ENCODE measurements at places on chromosomes 11 and 22.

DNA sequence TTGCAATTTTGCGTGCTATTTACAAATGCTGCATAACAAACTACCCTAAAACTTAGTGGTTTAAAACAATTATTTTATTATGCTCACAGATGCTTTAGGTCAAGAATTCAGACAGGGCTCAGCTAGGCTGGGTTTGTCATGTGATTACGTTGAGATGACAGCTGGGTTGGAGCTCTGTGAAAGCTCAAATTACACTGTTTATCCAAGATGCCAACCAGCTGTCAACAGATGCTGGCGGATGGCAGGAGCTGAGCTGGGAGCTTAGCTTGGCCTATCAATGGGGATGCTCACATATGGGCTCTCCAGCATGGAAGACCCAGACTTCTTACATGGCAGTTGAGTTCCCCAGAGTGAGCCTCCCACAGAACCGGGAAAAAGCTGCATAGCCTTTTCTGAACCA, 62.7 kb downstream of the STK33 start:
- peak; percentile 96 for DNase-seq

DNA sequence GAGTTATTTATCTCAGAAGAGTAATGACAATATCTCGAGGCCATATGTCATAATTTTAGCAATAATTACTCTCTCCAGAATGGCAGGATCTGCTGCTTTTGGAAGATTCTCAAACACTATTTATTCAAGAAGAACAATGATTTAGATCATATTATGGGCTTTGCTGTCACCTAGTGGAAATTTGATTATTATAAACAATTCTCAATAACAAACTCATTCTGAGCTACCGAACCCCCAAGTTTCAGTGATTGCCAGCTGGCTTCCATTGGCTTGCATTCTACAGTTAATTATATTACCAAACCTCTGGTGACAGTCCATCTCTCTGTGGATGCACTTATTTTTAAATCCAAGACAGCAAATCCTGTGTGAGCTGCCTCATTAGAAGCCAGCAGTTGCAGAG, 27.9 kb upstream of the SLC36A4 start:
- DNase-seq: peak; percentile 22

- DNase-seq: no peak
Observed at GRCh38 chr11:120555433-120555773, 43.9 kb downstream of the GRIK4 start.

DNA sequence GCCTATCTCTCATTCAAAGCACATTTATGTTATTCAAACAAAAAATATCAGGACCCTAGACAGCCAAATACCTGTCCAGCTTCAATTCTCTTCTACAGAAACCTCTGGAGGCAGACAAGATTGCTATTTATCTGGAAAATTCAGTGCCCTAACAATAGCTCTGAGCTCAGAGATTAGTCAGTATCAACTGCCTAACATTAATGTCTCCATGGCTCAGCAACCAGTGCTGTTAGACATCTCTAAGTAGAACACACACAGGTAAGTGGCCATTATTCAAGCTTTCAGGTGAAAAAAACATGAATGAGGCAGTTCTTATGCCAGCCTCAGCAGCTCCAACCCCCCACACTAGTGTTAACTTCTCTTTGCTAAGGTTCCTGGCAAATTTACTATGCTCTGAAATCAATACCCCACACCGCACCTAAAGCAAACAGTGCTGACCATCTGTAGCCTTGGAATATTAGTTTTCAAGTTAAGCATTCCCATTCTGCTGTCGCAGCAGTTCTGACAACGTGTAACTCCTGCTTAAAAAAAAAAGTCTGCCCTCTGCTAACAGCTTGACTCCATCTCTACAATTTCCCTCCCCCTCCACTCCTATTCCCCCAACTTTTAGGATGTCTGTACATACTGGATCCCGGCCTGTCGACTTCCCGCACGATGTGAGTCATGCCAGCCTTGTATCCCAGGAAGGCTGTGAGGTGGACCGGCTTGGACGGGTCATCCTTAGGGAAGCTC, 1.5 kb downstream of the RPL3 start:
- no peak for DNase-seq

DNA sequence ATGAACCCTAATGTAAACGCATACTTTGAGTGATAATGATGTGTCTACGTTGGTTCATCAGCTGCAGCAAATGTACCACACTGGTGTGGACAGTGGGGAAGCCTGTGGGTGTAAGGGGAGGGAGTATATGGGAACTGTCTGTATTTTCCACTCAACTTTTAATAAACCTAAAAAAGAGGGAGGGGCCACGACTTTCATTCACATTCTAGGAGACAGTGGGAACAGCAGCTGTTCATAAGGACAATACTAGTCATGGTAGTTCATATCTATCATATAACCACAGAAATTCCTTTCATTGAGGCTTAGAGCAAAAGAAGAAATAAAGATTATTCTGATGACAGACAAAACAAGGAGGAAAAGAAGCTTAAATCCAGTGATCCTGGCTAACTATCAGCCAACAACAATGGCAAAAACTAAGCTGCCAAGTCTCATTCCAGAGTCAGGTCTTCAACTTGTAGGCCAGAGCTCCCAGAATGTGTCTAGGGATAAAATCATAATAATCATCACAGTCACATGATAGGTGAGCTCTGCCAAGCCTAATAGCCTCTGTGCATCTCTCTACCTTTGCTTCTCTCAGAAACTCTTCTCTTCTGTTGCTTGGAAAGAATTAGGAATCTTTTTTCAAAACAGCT, 59.4 kb upstream of the CHRM4 start:
- DNase-seq: no peak

- no peak for DNase-seq
Observed at GRCh38 chr11:118295815-118296454, 8.6 kb upstream of the CD3E start.

GRCh38 chr22:44495629-44496028, 2.4 kb downstream of the RTL6 start:
- DNase-seq: no peak

- no peak for DNase-seq
Observed at GRCh38 chr11:67095214-67095507, 23.9 kb upstream of the KDM2A start.

- DNase-seq: no peak
Observed at GRCh38 chr11:64001484-64002420, 15.5 kb downstream of the OTUB1 start.

GRCh38 chr11:112580864-112581263, 320.2 kb upstream of the PLET1 start:
- no peak for DNase-seq

DNA sequence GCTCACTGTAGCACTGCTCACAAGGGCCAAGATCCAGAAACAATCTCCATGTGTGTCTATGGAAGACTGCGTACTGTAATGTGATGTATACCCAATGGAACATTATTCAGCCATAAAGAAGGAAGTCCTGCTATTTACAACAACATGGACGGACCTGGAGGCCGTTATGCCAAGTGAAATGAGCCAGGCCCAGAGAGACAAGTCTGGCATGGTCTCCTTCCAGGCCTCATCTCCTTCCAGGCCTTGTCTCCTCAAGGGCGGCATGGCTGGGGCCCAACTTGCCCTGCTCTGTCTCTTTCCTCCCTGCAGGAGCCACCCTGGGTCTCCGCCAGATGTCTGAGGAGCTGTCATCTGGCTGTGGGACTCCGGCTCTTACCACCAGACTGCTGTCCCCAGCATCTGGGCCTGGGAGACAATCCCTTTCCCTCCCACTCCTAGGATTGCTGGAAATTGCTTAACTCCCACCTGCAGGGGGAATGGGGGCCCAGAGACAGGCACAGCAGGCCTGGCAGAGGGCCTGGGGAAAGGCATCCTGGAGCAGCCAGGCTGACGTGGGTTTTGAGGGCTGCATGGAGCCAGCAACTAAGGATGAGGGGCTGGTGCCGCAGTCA, 1326.6 kb downstream of the TBC1D22A start:
- no peak for DNase-seq
